HT1080 (cell line): ENCODE measurements at places on chromosomes 13 and 19.

GRCh38 chr13:40429706-40430545, 236.5 kb downstream of the FOXO1 start:
- DNase-seq, result no peak

- no peak for DNase-seq
Observed at GRCh38 chr13:73945871-73946270, 188.3 kb downstream of the KLF12 start.

GRCh38 chr13:24505256-24505655, 7.3 kb downstream of the PARP4 start:
- no peak for DNase-seq

GRCh38 chr13:25171517-25172302, at the start of gene AMER2:
Gene AMER2, minus strand, starts transcription at chr13:25172288. Its CDS starts 669 bp downstream, at chr13:25171619.
- no peak for DNase-seq

DNA sequence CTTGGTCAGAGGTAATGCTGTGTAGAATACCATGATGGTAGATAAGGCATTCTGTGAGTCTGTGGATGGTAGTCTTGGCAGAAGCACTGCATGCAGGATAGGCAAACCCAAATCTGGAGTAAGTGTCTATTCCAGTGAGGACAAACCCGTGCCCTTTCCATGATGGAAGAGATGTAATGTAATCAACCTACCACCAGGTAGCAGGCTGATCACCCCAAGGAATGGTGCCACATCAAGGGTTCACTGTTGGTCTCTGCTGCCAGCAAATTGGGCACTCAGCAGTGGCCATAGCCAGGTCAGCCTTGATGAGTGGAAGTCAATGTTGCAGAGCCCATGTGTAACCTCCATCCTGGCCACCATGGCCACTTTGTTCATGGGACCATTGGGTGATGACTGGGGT, 155.0 kb downstream of the RAP2A start:
- DNase-seq, result no peak

GRCh38 chr13:67033170-67033569, 197.0 kb downstream of the PCDH9 start:
- no peak for DNase-seq

GRCh38 chr13:101231751-101232428, 184.4 kb downstream of the NALCN start:
- peak; percentile 60 for DNase-seq

- DNase-seq, result no peak
Observed at GRCh38 chr13:75764251-75764925, 128.3 kb downstream of the LMO7 start.

DNA sequence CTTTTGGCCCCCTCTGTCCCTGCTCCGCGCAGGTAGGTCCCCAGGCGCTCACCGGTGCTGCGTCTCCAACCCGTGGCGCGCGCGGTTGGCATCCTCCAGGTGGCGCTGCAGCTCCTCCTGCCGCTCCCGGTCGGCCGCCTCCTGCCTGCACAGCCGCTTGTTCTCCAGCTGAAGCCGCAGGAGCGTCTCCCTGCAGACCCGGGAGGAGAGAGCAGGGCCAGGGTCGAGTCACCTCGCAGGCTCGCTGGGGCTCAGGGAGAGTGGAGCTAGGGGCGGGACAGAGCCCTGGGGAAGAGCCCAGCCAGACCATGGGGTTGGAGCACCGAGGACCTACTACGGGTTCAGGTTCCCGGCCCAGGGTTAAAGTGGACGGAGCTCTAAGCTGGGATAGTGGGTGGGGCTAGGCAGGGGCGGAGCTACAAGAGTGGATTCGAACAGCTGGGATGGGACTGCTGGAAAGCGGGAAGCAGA, 9.3 kb downstream of the HOOK2 start:
- peak; percentile 58 for DNase-seq

- no peak for DNase-seq
Observed at GRCh38 chr13:112347986-112348385, 28.2 kb upstream of the SPACA7 start.

DNA sequence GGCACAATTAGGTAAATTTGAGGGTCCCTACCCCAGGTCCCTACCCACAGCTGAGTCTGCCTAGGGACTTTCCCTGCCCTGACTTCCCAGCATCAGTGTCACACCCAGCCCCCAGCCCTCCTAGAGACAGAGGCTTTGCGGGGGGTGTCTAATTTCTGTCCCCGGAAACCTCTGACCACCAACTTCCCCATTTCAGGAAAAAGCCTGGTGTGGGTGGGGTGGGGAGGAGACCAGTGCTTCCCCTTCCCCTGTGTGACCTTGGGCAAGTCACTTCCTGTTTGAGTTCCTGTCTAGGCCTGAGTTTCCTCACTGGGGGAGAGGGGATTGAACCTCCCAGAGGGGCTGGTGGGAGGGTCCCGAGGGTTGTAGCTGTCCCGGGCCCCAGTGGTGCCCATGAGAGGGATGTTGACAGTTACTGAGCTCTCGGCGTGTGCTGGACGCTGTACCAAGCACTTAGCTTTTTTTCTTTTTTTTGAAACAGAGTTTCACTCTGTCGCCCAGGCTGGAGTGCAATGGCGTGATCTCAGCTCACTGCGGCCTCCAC, 7.9 kb downstream of the VASP start:
- DNase-seq, result no peak

DNA sequence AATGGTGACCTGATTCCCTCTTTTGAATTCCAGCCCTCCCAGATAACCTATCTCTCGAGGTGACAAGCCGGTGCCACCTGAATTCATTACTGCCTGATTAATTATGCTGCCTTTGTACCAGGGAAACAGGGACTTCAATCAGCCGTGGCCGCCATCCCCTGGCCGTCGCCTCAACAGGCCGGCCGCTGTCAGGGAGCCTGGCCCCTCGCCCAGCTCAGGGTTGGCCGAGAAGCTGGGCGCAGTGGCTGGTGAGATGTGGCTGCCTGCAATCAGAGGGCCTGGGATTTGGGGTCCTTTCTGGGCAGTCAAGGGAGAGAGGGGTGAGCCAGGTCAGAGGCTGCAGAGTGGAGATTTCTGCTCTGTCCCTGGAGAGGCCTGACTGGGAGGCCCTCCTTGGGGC, 91.2 kb downstream of the KCTD15 start:
- DNase-seq, result no peak

GRCh38 chr13:113407103-113407530, 43.2 kb upstream of the GRTP1 start:
- no peak for DNase-seq

GRCh38 chr13:61927648-61928047, 512.0 kb upstream of the PCDH20 start:
- no peak for DNase-seq

DNA sequence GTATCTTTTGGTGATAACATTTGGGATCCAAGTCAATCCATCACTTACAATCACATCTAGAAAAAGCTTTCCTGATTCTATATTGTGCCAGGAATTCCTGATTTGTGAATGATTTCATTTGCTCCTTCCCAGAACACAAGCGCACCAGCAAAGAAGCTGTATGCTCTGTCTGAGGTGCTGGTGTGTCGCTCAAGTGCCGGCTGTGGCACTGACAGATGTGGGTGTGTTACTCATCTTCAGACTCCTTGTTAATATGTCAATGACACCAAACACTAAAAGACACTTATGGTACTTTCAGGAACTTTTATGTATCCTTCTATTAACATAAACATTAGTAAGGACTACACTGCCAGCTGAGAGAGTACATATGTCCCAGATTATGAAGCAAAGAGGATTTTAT, 429.1 kb downstream of the ITGBL1 start:
- no peak for DNase-seq

- no peak for DNase-seq
Observed at GRCh38 chr13:90562443-90562842, 785.0 kb upstream of the MIR17HG start.

DNA sequence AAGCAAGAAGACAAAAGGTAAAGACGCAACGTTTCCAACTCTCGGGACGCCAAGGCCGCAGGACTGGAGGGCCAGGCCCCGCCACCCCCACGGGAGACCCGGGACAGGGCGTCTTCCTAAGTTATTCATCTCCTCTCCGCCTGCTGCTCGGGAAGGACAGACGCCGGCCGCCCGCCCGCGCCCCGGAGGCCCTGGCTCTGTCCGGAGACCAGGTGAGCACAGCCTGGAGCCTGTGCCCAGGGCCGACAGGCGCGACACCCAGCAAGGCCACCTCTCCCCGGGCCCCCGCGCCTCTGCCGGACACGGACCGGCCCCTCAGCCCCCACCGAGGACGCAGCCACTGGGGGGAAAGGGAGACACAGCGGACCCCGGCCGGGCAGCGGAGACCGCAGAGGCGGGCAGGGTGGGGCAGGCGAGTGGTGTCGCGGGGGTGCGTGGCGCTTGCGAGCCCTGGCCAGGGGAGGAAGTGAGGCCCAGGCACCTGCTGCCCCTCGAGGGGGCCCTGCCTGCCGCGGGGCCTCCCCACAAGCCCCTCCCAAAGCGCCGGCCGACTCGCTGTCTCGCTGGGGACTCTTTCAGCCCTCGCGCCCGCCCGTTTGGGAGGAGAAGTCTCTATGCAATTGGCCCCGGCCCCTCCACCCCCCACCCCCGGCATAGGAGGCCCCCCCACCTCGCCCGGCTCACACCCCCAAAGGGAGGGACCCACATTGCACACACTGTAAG, 17.2 kb downstream of the SMIM24 start:
- DNase-seq, result no peak

DNA sequence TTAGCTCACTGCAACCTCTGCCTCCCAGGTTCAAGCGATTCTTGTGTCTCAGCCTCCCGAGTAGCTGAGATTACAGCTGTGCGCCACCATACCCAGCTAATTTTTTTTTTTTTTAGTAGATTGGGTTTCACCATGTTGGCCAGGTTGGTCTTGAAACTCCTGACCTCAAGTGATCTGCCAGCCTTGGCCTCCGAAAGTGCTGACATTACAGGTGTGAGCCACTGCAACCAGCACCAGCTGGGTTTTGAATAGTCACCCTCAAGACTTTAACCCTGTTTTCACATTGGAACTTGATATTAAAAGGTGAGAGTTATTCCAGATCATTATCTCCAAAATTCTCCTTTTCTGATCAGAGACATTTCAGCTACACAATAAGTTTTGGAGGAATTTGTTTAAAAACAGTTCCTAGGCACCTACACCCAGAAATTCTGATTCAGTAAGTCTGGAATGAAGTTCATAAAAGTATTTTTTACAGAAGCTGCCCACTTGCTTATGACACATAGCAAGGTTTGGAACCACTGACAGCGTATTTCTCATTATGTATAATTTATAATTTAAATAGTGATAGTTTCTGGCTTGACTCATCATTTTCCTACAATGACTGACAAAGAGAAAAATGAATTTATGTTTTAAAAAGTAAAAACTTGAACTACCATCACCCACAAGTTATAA, 417.3 kb downstream of the DIAPH3 start:
- DNase-seq, result no peak

DNA sequence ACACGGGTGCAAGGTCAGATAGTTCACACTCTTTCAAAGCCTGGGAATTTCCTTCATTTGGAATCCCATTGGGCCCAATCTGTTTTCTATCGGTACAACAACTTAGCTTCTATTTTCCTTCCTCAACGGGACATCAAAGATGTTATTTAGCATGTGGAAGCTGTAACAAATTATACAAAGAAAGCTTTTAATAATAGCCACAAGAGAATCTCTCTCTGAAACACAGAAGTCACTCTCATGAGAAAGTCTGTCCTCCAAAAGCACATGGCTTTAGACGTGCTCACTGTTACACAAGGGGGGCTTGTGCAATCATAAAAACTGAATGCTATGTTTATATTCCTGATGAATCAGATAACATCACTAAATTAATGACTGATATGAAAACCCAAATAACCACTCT, 28.9 kb upstream of the CYSLTR2 start:
- DNase-seq, result no peak

DNA sequence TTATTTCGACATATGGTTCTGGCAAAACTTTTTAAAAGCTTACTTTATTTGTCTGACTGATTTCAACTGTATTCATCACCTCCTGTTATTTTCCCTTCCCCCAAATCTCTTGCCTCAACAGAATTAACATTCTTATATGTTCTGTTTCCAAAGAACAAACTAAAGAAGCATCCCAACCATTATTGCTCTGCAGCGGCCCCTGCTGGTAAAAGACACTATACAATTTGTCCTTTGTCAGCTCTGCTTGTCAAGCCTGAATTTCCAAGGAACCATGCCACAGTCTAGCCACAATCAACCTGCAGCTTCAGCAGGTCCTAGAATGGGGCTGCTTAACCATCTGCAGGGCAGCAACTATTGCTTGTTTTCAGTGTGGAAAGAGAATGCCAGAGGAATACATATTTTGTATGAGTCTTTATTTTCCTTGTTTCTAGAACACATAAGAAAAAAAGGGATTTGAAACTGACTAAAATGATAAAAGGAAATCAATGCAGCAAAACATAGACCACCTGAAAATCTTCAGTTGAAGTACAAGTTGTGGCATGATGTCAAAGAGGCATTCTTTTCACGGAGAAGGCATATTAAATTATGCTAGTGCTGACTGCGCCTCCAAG, 845.3 kb downstream of the DIAPH3 start:
- peak; percentile 52 for DNase-seq

DNA sequence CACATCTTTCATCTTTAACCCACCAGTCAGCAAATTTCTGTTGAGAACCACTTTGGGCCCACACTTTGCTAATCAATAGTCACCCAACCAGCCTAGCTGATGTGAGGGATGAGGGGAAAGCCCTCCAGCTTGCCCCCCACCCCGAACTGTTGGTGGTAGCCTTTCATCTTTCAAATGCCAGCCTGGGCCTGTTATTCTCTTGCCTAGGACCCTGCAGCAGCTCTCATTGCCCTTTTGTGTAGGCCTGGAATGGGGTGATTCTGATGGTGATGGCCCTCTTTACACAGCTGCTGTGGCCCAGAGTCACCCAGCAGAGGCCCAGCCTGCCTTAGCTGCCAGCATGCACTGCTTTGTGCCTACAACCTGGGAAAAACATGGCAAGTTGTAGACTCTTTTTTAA, 294.5 kb downstream of the SLC7A1 start:
- no peak for DNase-seq

- DNase-seq, result no peak
Observed at GRCh38 chr19:20422216-20423205, 143.1 kb downstream of the ZNF737 start.

DNA sequence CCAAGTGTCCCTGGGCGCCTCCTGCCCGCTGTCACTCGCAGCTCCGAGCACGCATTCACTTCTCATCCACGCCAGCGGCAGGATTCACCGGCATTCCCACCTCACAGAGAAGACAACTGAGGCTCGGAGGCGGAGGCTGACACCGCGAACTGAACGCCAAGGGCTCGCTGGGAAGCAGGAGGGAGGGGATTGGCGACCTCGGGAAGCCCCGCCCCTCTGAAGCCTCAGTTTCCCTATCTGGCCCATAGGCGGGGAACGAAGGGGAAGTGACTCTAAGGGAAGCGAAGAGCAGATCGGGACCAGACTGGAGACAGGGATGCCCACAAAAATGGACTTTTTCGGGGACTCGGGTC, 256 bp downstream of the MICOS13 start:
- no peak for DNase-seq

- DNase-seq, result no peak
Observed at GRCh38 chr19:4577020-4577782, 17.7 kb upstream of the SEMA6B start.

- no peak for DNase-seq
Observed at GRCh38 chr19:4730740-4731171, 7.1 kb upstream of the DPP9 start.
